Right atrium auricular region (tissue), 2 donors: ENCODE measurements at places on chromosomes 3 and 15. TPM values are rescaled to one million over a fixed set of nuclear protein-coding genes. Genes with fewer than 3 reads are reported as not detected.
A peak's percentile ranks its signal among the peaks of the same experiment; 100 is the strongest.

Gene AADAC
- 0.39 TPM for total RNA-seq

Gene FBN1
- total RNA-seq: 84.9 TPM

Gene NANOGP8
- total RNA-seq: 0.39 TPM

Gene PLSCR1
- 42.7 TPM for total RNA-seq

Gene TRAT1
- total RNA-seq: not detected

Gene IMPG2
- total RNA-seq: 0.15 TPM

DNA sequence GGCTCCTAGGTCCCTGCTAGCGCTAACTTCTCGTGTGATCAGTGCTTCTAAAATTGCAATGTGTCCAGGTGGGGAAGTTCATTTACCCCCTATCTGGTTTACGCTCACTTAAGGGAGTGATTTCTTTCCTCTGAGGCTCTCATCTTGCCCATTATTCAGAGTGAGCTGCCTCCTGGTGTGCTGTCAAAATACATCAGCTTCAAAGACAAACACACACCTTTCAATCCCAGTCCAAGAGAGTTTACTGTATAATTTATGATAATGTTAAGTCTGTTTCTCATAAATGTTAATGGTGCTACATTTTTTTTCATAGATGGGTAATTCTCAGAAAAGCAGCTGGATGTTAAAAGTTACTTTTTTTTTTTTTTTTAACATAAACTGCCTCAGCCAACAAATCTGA, 112.3 kb downstream of the RORA start:
- peaks cover 2% of the 10 kb centered on the region for H3K4me1 ChIP-seq
- H3K27me3 ChIP-seq: no peaks in the 10 kb centered on the region
- no peak for DNase-seq
- H3K27ac ChIP-seq: no peak overlapping the region

GRCh38 chr15:65217526-65218482, 6.5 kb upstream of the CILP start:
- no peaks in the 10 kb centered on the region for H3K36me3 ChIP-seq
- H3K4me3 ChIP-seq: no peak overlapping the region
- H3K27me3 ChIP-seq: no peaks in the 10 kb centered on the region
- H3K27ac ChIP-seq: no peak overlapping the region

DNA sequence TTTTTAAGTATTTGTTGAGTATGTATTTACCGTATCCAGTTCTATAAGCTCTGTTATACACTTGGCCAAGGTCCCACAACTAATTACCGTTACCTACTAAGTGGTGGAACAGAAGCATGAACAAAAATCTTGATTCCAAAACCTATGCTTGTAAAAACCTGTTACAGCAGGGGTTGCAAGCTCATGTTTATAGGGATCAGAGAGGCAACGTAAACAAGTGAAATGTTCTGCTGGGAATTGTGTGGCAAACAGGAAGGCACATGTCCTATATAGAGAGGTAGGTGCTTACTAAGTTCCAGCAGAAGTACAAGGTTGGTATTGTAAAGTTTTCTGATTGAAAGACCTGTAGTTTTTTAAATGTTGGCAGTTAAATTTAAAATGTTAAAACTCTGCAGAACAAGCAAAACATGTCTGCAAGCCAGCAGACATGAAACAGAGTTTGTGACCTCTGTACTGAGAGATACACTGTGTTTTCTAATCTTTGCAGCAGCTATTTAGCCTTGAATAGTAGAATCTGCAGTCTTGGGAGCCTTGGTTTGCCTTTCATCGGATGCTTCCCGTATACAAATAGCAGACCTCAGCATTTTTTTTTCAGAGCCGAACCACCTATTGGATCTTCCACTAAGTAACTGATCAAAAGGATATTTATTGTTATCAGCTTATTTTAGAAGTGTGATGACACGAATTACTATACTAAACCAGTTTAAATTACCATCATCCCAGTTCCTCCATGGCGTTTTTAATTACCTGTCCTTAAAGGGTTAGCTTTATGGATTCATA, 11.4 kb downstream of the IREB2 start:
- peaks cover 8% of the 10 kb centered on the region for H3K36me3 ChIP-seq
- H3K4me1 ChIP-seq: no peaks in the 10 kb centered on the region
- no peak overlapping the region for H3K4me3 ChIP-seq
- H3K27me3 ChIP-seq: no peaks in the 10 kb centered on the region
- H3K27ac ChIP-seq: no peak overlapping the region

GRCh38 chr15:47688573-47689086, 28.7 kb upstream of the SEMA6D start:
- H3K4me1 ChIP-seq: no peaks in the 10 kb centered on the region
- no peaks in the 10 kb centered on the region for H3K27me3 ChIP-seq
- no peak overlapping the region for H3K27ac ChIP-seq
- DNase-seq: no peak

DNA sequence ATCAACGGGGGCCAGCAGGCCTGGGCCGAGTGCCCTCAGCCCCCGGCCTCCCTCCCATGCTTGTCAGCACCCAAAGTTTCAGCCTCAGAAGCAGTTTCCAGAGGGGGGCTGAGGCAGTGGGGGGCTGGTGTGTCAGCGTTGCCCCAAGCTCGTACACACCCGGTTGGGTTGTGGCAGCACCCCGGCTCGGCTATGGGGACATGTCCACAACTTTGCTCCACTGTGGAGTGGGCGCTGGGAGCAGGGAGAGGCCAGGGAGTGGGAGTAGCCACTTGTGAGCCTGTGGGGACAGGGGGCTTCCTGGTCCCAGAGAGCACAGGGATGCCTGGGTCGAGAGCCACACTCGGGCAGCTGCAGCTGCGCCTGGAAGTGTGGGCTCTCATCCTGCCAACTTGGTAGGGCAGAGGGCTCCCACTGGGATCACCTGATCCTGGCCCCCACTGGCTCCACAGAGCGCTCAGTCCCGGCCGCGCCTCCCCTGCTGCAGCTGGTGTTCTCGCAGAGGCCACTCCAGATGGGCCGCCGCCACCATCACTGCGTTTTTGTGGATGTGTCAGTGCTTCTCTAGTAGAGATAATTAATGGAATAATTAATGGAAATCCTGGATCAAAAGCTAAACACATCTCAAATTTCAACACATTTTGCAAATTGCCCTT, 75.1 kb downstream of the NR1D2 start:
- no peak for DNase-seq
- H3K27ac ChIP-seq: no peak overlapping the region
- no peaks in the 10 kb centered on the region for H3K27me3 ChIP-seq
- H3K4me1 ChIP-seq: no peaks in the 10 kb centered on the region

GRCh38 chr3:38969317-38970235, 82.2 kb downstream of the SCN11A start:
- H3K27ac ChIP-seq: no peak overlapping the region
- no peaks in the 10 kb centered on the region for H3K36me3 ChIP-seq
- H3K4me3 ChIP-seq: no peak overlapping the region
- no peak for DNase-seq
- no peaks in the 10 kb centered on the region for H3K27me3 ChIP-seq
- H3K4me1 ChIP-seq: no peaks in the 10 kb centered on the region

DNA sequence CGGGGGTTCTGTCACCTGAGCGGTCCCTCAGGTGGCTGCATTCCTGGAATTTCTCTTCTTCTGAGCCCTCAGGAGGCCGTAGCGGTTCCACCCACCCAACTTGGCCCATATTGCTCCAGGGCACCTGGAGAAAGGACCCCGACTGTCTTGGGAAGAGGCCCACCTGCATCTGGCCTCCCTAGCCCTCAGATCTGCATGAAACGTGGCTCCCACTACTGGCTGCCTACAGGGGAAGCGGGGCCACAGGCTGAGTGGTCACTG, 9.9 kb upstream of the ANPEP start:
- no peak overlapping the region for H3K4me3 ChIP-seq
- no peaks in the 10 kb centered on the region for H3K27me3 ChIP-seq
- H3K27ac ChIP-seq: no peak overlapping the region
- peaks cover 16% of the 10 kb centered on the region for H3K4me1 ChIP-seq
- no peaks in the 10 kb centered on the region for H3K36me3 ChIP-seq

DNA sequence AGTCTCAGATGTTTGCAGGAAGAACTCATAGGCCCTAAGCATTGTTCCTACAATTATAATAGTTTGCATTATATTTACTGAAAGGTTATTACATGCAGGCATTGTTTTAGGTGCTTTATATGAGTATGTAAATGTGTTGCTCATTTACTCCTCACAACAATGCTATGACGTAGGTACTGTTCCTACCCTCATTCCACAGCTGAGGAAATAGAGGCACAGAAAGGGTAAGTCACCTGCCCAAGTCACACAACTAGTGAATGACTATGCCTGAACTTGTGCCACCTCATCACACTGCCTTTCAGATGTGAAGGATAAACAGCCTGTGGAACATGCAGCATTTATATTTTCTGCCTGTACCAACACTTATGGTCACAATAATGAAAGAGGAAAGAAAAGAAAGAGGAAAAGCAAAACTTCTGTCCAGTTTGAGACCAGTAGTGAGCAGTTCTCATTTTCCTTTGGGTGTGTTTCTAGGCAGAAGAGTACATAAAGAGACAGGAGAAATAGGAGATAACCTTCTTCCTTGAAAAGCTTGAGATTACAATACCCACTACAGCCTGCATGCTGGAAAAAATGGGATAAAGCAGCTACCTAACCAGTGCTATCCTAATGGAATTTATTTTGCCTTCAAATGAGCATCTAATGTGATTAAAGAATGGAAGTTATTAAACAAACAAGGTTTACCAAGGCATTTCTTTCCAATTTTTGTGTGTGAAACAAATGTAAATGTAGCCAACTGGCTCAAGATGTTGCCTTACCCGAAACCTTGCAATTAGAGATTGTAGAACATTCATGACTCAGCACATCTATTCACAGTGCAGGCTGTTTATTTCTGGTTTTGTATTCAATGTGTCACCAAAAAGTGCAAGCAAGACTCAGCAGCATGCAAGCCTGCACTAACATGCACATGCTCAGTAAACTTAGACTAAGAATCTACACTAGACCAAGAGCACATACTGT, 20.5 kb upstream of the ENTPD3 start:
- no peak overlapping the region for H3K4me3 ChIP-seq
- H3K27ac ChIP-seq: no peak overlapping the region
- no peak for DNase-seq
- no peaks in the 10 kb centered on the region for H3K27me3 ChIP-seq

GRCh38 chr3:179603321-179603720, 1.1 kb downstream of the MRPL47 start:
- H3K27me3 ChIP-seq: no peaks in the 10 kb centered on the region
- H3K36me3 ChIP-seq: peaks cover 30% of the 10 kb centered on the region

GRCh38 chr3:194125442-194125841, 10.5 kb upstream of the HES1 start:
- no peak for DNase-seq
- peaks cover 11% of the 10 kb centered on the region for H3K4me1 ChIP-seq
- H3K27ac ChIP-seq: no peak overlapping the region
- no peaks in the 10 kb centered on the region for H3K36me3 ChIP-seq
- no peaks in the 10 kb centered on the region for H3K27me3 ChIP-seq
- no peak overlapping the region for H3K4me3 ChIP-seq

GRCh38 chr3:152376351-152377183, 107.8 kb downstream of the MBNL1 start:
- no peaks in the 10 kb centered on the region for H3K27me3 ChIP-seq
- no peak overlapping the region for H3K4me3 ChIP-seq
- no peaks in the 10 kb centered on the region for H3K4me1 ChIP-seq
- H3K36me3 ChIP-seq: no peaks in the 10 kb centered on the region
- no peak for DNase-seq
- peak overlapping the region; percentile 31 for H3K27ac ChIP-seq

- H3K36me3 ChIP-seq: no peaks in the 10 kb centered on the region
- no peak overlapping the region for H3K27ac ChIP-seq
- no peak for DNase-seq
- no peaks in the 10 kb centered on the region for H3K27me3 ChIP-seq
- no peak overlapping the region for H3K4me3 ChIP-seq
- no peaks in the 10 kb centered on the region for H3K4me1 ChIP-seq
Measured at GRCh38 chr15:67385971-67386370, 131.4 kb downstream of the IQCH start.

GRCh38 chr15:89372069-89372935, 37.7 kb upstream of the POLG start:
- no peak for DNase-seq
- no peak overlapping the region for H3K4me3 ChIP-seq
- no peaks in the 10 kb centered on the region for H3K36me3 ChIP-seq
- peaks cover 47% of the 10 kb centered on the region for H3K27me3 ChIP-seq
